ENCODE measurements at places on chromosomes 13 and 19.

GRCh38 chr19:44951179-44952159, 3.7 kb upstream of the CLPTM1 start:
- peak; percentile 50 for DNase-seq

- no peak for DNase-seq
Measured at GRCh38 chr13:78372581-78372980, 230.8 kb downstream of the POU4F1 start.

GRCh38 chr13:75352641-75353327, 129.2 kb downstream of the TBC1D4 start:
- no peak for DNase-seq

- DNase-seq, result no peak
Measured at GRCh38 chr19:30446850-30447552, 74.8 kb downstream of the ZNF536 start.

DNA sequence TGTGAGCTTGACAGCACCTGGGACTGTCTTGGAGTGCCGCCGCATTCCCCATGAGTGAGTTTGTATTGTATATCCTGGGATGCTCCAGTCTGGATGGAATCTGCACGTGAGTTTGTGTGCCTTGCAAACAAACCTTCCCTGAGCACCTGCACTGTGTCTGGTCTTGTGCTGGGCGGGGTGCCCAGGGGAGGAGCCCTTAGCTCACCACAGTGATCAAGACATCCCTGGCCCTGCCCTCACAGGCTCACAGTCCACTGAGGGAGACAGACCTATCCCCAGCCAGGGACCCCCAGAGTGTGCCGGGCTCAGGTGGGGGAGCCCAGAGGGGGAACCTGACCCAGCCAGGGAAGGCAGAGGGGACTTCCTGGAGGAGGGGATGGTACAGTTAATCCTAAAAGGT, 1.7 kb upstream of the BCAM start:
- no peak for DNase-seq

- DNase-seq, result no peak
Measured at GRCh38 chr19:13025819-13026456, 30.7 kb downstream of the NFIX start.

- no peak for DNase-seq
Measured at GRCh38 chr13:114059946-114060860, 72.2 kb downstream of the RASA3 start.

- DNase-seq, result no peak
Measured at GRCh38 chr19:13623716-13624710, 117.7 kb upstream of the CACNA1A start.

DNA sequence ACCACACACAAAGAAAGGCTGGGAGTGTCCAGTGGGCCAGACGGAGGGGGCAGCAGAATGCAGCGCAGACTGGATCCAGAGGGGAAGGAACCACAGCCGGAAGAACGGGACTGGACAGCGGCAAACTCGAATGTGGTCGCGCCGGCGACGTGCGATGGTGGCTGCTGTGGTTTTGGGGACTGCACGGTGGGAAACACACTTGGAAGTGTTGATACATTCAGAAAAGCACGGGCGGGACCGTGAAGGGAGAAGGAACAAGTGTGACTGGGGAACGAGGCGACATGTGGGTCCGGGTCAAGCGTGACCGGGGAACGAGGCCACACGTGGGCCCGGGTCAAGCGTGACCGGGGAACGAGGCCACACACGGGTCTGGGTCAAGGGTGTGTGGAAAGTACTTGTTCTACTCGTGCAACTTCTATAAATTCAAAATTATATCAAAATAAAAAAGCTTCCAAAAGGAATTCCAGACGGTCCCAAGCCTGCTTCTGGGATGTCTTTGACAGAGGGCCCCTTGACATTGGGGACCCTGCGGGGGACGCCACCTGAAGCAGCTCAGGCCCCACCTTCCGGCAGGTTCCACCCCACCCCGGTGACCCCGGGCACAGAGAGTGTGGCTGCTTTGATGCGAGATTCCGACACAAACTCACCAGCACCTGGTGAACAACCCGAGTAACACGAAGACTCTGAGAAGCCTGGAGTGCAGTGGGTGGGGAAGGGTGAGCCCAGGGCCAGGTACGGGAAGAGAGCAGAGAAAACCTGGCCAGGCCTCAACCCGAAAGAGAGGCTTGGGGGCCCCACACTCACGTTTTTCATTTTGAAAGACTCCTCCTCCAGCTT, 25.1 kb upstream of the C13orf46 start:
- DNase-seq, result no peak

DNA sequence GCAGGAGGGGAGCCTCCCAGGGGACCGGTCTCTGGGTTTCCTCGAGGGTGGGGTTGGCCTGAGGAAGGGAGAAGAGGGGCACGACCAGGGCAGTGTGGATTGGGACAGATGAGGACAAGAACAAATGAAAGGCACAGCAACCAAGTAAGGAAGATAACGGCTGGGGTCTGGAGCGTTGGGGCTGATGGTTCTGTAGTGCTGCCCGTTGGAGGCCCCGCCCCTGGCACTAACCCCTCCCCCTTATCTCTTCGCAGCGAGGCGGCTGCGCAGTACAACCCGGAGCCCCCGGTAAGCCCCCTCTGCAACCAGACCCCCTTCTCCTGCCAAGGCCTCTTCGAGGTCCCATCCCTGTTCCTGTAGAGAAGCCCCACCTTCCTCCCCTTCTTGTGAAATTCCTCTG, 2.2 kb downstream of the CAPNS1 start:
- no peak for DNase-seq

DNA sequence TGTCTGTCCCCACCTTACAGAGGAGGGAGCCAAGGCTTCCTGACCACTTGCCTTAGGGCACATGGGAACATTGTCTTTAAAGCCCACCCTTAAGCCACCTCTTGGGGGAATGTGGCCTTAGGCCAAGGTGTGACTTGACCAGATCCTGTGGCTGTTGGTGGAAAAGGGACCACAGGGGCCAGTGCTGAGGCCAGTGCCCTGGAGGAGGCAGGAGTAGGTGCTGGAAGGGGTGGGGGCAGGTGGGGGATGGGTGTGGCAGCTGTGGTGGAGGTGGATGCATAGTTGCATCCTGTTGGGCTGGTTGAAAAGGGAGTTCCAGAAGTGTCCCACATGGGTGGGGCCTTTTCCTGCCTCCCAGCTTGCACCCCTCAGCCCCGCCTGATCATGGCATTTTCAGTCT, 44.8 kb downstream of the DNM2 start:
- DNase-seq, result no peak

- DNase-seq, result no peak
Measured at GRCh38 chr13:90968166-90968904, 379.2 kb upstream of the MIR17HG start.

DNA sequence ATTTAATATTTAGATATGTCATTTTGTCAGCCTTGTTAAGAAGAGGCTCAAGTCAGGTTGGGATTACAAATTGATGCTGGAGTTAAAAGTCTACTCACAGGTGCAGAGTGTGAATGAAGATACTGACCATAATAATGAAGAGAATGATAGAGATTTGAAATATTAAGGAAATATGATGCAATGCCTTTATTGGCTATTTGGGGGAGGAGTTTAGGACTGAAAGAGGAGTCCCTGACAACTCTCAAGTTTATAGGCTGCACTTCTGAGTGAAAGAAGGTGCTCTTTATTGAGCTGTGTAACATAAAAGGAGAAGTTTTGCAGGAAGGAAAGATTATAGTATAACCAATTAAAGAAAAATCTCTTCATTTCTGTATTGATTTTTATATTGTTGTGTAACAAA, 827.7 kb upstream of the PCDH9 start:
- DNase-seq, result no peak

DNA sequence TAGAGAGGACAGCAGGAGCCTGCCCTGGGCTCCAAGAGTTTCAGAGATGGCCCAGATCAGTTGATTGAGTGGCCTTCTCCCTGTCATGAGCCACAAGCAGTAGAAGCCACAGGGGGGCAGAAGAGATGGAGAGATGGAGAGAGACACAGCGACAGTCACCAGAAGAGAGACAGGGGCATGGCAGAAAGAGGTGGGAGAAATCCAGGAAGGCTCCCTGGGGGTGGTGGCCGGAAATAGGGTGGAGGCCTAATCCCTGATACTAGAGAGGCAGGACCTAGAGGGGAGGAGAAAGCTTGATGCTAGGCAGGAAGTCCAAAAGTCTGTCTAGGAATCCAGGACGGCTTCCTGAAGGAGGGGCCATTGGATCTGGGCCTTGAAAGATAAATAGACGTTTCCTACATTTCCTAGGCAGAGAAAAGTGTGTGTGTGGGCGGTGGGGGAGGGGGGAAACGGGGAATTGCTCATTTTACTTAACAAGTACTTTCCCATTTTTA, 9.6 kb upstream of the TPM4 start:
- DNase-seq, result no peak

DNA sequence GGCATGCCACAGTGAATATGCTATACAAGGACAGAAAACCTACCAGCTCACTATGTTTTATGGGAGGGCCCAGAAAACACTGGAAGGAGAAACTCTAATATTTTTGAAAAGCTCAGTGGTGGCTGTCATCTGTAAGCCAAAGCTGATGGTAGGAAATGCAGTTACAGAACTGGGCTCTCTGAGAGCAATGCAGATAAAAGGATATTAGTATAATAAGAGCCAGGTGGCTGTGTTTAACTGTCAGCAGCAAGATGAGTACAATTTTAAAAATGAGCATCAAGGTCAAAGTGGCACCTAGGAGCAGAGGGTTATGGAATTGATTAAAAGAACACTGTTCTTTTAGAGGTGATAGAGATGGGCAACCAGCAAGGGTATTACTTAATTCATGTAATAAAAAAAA, 345.0 kb downstream of the NDFIP2 start:
- no peak for DNase-seq

DNA sequence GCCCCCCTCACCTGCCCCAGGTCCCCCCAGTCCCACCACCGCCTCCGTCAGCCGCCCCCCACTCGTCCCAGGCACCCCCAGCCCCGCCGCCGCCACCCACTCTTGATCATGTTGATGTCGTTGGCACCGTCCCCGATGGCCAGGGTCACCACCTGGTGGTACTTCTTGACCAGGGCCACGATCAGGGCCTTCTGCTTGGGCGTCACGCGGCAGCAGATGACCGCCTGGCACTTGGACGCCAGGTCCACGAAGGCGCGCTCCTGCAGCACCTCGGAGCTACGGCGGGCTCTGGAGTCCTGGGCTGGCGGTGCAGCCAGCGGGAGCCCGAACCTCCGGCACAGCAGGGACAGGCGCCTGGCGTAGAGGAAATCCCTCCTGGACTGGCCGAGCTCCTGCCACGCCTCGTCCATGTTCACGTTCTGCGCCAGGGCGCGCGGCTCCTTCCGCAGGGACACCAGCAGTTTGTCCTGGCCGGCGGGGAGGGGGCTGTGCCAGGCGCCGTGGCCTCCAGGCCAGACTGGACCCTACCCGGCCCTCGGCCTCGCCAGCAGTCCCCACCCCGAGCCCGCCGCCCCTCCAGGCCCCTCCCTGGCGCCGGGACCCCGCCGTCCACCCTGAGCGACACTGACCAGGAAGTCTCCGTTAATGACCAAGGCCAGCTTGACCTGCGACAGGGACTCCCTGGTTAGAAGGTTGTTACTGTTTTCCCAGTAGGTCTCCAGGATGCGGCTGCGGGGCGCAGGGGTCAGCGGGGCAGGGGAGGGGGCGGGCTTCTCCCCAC, 22.6 kb downstream of the ATP8B3 start:
- DNase-seq, result no peak

GRCh38 chr13:40171566-40171965, 494.9 kb downstream of the FOXO1 start:
- DNase-seq, result no peak

GRCh38 chr13:104980586-104980985, 1554.9 kb downstream of the EFNB2 start:
- no peak for DNase-seq
